ENCODE measurements at places on chromosomes 2 and 18. TPM values are rescaled to one million over a fixed set of nuclear protein-coding genes. Genes with fewer than 3 reads are reported as not detected.

DNA sequence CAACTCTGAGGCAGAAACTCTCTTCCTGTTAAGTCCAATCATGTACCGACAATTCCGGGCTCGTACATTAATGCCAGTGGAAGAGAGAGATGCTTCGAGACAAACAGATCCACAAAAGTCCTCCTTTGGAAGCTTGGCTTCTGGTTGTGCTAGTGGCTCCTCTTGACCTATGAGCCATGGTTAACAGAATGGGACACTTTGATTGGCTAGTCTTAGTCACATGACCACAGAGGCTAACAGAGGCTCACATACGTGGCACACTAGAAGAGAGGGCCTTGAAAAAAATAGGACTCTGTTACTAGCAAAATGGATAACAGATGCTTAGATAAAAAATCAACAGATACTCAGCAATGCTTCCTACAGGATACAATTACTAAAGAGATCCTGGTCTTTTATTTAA lies 1211.9 kb upstream of the GYPC start:
- no peak for DNase-seq

DNA sequence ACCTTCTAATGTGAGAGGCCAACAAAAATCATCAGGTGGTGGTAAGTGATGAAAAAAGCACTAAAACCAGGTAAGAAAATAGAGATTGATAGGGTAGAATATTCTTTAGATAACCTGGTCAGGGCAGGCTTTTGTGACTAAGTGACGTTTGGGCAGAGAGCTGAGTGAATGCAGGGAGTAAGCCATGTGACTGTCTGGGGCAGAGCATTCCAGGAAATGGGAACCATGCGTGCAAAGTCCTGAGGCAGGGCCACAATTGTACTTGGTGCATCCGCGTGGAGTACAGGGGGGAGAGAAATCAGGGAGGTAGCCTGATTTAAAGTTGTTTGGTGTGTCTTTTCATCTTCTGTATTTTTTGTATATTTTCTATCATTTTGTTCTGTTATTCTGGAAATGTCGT lies 102.5 kb downstream of the LYPD6B start:
- no peak for DNase-seq

GRCh38 chr18:26635466-26635865 lies 87.1 kb upstream of the KCTD1 start:
- DNase-seq, result no peak

DNA sequence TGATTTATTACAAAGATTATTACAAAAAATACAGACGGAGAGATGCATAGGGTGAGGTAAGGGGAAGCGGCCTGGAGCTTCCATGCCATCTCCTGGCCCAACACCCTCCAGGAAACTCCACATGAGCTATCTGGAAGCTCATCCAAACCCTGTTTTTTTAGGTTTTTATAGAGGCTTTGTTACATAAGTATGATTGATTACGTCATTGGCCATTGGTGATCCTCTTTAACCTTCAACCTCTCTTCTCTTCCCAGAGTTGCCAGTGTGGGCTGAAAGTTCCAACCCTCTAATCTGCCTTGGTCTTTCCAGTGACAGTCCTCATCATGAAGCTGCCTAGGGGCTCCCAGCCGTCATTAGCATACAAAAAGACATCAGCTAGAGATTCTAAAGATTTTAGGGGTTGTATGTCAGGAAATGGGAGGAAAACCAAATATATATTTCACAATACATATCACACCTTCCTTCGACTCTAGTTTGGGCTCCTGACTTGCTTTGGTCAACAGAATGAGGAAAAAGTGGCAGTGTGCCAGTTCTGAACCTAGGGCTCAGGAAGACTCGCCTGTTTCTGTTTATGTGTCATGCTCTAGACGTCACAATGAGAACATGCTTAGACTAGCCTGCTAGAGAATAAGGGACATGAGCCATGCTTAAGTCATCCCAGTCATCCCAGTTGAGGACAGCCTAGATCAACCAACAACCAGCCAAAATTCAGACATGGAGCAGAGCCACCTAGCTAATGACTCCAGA lies 54.1 kb downstream of the ETAA1 start:
- DNase-seq, result no peak

GRCh38 chr2:218814540-218815243 lies 16.9 kb downstream of the PRKAG3 start:
- no peak for DNase-seq

- no peak for DNase-seq
Observed at GRCh38 chr2:154978244-154978643, 279.7 kb downstream of the KCNJ3 start.

- DNase-seq, result no peak
Observed at GRCh38 chr2:237663517-237664110, 36.2 kb downstream of the LRRFIP1 start.

Gene CXCR2
- total RNA-seq, result 0.21 TPM
